Right renal pelvis (tissue), 4 donors: ENCODE measurements at places on chromosomes 6 and 20. TPM values are rescaled to one million over a fixed set of nuclear protein-coding genes. Genes with fewer than 3 reads are reported as not detected.
A peak's percentile ranks its signal among the peaks of the same experiment; 100 is the strongest.

GRCh38 chr6:31465718-31466117 lies 32.2 kb upstream of the MICB start:
- DNase-seq: no peak

DNA sequence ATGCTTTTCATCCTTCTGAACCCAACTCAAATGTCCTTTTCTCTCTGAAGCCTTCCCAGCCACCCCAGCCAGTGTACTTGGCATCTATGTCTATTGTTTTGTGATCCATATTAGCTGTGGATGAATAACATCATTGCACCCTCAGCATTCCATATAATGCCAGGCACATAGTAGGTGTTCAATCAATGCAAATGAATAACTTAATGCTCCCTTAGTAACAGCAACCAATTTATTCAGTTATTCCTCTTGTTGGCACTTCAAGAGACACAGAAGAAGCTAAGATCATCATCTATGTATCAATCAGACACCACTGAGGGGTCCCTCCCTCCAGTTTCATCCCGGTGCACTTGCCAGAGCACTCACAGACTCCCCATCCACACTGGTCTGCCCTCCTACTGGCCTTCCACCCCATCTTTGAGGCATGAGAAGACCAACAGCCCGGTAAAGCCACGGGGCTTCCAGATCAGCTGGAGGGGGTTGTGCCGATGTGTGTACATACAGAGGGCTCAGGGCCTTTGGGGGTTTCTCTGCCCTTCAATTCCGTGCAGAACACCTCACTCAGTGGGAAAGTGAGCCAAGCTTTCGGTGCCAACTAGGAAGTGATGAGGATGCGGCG lies 2.4 kb upstream of the TAF8 start:
- no peak for DNase-seq

DNA sequence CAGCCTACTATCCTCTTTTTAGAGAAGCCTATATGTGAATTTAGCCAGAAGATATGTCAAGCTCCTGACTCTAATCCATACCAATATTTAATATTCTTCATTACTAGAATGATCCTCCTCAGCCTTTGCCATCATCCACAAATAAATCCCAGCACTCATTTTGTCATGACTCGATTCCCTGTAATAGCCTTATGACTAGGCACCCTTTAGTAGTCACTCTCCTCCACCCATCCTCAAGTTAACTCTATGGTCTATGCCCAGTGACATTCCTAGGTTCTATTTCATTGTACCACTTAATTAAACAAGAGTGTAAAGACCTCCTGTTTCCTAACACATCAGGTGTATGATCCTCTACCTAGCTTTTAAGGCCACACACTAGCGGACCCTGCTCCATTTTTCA lies 450.4 kb upstream of the CITED2 start:
- DNase-seq: no peak

DNA sequence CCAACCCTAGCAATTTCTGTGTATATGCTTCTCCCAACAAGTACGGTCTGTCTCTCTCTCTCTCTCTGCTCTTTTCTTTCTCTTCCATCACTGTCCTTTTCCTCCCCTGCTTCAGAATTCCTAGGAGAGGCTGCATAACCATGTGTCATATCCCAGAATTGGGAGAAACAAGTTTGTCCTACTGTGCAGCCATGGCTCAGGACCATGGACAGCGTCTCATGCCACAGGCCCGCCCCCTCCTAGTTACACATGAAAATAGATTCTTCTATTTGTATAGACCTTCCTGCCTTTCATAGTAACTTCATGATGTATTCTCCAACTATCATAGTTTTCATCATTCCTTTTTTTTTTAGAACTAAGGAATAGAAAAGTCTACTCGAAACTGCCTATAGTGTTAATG lies 98.0 kb downstream of the FNDC1 start:
- DNase-seq: peak; percentile 16

DNA sequence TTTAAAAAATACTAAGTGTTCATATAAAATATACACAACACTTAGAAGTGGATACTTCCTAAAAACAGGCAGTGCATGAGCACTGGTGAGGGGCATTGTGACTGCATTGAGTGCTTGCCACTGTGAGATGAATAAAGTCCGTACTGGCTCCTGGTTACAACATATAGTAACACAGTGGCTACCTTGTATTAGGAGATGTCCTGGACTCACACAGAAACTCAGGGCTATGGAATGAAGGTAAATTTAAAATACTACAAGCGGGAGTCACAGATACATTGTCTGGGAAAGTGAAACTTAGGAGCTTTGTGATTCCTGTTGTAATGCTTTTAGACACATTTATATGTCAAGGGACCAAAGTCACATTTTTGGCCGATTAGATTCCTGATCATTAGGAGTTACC lies 36.5 kb upstream of the HLA-G start:
- DNase-seq: no peak

GRCh38 chr6:165653196-165653595 lies 9.8 kb downstream of the PDE10A start:
- no peak for DNase-seq

DNA sequence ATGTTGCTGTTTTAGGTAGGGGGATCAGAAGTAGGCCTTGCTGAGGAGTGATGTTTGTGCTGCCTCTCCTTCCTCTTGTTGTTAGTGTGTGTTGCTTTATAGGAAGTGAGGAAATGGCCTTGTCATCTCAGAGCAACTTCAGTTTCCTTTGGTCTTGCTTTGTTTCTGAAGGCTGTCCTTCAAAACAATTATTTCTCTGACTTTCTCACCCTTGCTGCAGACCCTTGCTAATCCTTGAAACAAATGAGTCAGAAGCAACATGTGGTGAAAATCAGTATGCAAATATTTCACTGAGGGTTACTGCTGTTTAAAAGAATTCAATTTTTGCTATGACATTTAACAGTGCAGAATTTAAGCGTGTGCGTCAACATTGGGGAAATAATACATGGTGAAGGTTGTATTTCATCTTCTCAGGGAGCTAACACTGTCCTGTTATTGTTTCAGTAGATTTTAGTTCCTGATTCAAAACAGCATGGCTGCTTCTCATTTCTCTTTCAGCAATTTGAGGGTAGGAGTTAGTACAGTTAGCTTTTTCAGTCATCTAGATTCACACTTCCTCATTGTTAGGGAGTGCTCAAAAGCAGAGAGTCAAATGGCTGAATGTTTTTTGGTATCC lies 13.8 kb downstream of the RNF144B start:
- no peak for DNase-seq

DNA sequence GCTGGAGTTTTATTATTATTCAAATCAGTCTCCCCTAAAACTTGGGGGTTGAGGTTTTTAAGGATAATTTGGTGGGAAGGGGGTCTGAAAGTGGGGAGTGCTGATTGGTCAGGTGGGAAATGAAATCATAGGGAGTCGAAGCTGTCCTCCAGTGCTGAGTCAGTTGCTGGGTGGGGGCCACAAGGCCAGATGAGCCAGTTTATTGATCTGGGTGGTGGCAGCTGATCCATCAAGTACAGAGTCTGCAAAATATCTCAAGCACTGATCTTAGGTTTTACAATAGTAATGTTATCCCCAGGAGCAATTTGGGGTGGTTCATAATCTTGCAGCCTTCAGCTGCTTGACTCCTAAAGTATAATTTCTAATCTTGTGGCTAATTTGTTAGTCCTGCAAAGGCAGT lies 146.0 kb upstream of the SPACA1 start:
- no peak for DNase-seq

GRCh38 chr20:36574366-36575135 lies 1.2 kb downstream of the TGIF2 start:
- no peak for DNase-seq

DNA sequence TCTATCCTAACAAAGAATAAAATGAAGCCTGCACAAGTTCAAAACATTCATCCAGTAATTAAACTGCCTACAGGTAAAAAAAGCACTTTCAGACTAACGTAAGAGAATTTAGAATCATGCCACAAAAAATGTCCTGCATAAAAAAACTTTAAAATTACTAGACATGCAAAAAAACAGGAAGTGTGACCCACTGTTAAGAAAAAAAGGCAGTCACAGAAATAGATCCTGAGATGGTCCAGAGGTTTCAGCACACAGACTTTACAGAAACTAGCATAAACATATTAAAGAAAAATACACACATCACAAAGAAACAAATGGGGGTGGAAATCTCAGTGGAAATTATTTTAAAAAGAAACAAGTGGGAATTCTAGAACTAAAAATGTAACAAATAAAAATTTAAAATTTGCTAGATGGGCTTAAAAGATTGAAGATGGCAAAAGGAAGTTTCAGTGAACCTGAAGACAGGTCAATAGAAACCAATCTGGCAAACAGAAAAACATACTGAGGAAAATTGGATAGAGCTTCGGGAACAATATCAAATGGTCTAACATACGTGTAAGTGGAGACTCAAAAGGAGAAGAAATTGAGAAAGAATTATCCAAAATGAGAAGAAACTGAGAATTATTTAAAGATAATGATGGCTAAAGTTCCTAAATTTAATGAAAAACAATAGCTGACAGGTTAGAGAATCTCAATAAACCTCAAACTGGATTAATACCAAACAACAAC lies 3.4 kb upstream of the ZNF133 start:
- no peak for DNase-seq

DNA sequence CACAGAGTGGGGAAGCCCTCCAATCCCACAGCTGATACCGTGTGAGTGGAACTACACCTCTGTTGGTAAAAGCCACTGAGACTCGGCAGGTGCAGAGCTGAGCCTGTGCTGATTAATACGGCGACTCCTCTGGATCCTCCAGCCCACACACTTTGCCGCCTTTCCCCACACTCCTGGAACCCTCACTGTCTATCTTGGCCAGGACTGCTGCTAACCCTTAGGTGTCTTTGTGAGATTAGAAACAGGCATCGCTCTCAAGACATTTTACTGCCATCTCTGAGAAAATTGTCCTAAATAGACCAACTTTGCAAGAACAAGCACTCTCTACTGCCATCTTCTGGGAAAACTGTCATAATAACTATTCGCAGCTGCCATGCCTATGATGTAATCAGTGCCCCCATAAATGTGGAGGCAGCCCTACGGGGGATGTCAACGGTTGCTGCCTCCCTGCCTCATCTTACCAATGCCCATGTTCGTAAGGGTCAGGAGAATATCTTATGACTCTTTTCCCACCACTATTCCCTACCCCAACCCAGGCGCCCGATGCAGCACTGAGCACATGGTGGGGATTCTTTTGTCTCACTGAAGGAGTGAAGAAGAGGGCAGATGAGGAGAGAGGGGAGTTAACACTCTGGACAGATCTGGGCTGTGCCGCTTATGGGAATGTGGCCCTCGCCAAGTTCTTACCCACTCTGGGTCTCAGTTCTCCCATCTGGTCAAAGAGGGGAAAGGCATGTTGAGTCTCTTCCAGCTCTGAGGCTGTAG lies 26.1 kb upstream of the KCNB1 start:
- no peak for DNase-seq

DNA sequence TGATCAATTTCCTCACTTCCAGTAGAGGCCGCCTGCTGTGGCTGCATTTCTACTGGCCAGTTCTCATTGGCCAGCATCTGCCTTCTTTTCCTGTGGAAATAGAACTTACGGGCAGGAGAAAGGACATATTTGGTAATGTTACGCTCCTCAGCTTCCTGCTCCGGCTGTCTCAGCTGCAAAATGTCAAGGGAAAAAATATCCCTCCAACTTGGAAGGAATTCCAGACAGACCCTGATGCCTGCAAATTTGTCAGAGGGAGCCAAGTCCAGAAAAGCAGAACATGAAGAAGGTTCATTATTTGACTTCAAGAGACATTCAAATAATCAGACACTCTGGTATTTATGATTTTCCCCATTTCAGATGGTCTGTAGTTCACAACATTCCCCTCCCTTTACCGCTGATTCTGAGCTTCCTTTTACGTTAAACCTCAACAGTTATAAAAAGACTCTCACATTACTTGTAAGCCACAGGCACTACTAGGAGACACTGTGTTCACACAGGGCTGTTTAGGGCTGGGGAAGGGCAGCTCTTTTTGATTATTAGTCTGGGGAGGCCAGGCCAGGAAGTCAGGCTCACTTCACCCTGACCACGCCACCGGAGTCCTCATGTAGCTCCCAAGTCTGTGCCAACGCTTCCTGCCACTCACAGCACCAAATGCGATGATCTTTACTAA lies 179.6 kb upstream of the CCN2 start:
- peak; percentile 51 for DNase-seq

LHFPL5 gene
- 0.20 TPM for polyA plus RNA-seq

MCHR2 gene
- polyA plus RNA-seq: 0.03 TPM

DYNLT2 gene
- 6.7 TPM for polyA plus RNA-seq

LINC00237 gene
- not detected for polyA plus RNA-seq
